ENCODE measurements at places on chromosomes 12 and 14.

- no peak for DNase-seq
These were observed 1330.7 kb upstream of the TMEM132C start for GRCh38 chr12:126936181-126936851.

DNA sequence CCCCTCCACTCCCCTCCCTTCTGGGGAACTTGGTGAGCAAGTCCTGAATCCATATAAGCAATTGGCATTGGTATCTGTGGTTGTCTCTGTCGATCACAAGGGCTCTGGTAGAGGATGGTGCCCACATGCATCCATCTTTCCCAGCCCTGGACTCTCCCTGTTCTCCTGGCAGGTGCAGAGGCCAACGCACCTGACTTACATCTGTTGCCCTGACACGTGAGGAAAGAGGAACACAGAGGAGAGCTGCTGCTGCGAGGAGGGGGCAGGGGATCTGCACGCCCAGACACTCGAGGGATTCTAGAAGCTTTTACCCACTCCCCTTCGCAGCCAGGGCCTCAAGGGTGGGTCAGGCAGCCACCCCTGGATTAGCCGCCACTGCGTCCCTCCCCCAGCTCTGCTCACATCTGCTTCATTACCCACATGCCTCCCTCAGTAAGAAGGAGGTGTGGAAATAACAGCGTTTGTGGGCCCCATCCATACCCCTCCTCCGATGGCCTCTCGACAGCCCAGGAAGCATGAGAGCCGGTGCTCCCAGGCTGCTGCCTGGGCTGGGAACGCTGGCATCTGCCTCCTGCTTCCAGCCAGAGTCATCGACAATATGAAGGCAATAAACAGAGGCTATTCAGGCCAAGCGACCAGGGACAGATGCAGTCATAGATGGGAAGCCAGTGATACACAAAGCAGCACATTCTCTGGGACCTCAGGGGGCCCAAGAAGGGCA is 56.5 kb downstream of the KDM2B start:
- no peak for DNase-seq

DNA sequence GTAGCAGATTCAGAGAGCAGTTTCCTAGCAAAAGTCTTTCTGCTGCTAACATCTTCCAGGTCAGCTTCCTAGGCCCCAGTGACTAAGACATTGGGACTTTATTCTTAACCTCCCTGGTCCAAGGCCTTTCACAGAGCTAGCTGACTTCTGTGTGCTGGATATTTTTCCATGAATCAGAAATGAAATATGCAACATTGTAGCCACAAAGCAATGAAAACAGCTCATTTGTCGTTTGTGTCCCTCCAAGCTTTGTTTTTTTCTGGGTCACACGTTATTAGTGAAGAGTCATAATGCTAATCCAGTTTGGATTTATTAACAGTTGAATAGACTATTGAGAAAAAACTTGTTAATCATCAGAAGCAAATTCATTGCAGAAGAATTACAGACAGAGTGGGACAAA is 82.4 kb downstream of the ARF6 start:
- DNase-seq: no peak

GRCh38 chr14:62988967-62989366 is 56.3 kb downstream of the KCNH5 start:
- DNase-seq: no peak

DNA sequence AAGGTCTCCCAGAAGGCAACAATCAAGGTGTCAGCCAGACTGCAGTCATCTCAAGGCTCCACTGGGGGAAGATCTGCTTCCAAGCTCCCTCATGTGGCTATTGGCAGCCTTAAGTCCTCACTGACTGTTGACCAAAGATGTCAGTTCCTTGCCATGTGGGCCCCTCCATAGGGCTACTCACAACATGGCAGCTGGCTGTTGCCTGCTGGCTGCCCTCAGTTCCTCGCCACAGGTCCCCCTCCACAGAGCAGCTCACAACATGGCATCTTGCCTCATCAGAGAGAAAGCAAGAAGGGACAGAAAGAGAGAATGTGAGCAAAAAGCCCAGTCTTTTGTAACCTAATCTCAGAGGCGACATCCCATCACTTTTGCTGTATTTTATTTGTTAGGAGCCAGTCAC is 34.4 kb upstream of the EGLN3 start:
- DNase-seq: no peak

GRCh38 chr14:65502676-65503124 is 90.2 kb downstream of the FUT8 start:
- DNase-seq: no peak

DNA sequence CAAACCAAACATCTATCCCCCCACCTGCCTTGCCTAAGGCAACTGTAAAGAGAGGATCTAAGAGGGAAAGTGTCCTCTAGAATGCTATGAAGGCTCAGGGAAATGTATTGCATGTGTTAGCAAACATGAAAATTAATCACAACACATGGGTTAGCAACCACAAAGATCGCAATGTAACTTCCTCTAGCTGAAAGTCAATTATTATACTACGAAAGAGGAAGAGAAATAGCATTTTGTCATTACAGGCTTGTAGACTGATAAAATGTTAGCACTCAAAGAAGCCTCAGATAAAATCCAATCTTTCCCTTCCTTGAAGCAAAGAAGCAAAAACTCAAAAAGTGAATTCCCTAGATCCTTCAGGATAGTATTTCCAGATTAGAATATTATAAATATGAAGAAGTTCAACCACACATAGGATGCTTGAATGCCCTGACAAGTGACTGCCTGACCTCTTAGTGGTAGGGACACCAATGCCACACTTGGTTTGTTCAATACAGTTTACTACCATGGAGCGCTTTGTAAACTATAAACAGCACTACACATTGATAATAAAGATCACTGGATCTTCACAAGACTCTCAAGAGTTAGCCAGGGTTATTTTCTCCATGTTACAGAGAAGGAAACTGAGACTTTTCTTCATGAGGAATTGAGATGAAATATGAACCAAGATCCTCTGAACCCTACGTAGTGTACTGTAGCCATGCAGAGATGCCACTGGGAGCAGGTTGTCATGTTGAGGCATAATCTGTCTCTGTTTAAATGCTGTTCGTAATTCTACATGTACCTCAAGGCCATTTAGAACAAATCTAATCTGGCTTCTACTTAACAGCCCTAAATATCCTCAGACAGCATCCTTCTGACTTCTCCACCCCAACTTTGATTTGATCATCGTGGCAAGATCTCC is 100.7 kb downstream of the ITPR2 start:
- DNase-seq: no peak

- no peak for DNase-seq
These were observed 453.7 kb downstream of the NAV3 start for GRCh38 chr12:78284417-78284816.

DNA sequence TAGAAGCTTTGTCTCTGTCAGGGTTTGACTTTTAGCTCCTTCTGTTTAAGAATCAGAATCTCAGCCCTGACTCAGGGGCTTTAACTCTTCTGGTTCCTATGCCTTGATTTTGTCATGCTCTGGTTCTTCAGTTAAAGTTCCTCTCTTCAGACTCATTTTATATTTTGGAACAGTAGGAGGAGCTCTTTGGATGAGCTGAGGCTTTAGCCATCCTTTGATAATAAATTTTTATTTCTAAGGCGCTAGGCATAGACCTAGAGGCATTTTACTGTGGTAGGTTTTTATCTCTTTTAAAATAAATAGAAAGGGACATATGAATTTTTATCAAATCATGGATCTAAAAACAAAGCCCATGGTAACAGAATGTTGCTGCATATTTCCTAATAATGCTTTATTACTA is 51.7 kb downstream of the ATP23 start:
- no peak for DNase-seq

DNA sequence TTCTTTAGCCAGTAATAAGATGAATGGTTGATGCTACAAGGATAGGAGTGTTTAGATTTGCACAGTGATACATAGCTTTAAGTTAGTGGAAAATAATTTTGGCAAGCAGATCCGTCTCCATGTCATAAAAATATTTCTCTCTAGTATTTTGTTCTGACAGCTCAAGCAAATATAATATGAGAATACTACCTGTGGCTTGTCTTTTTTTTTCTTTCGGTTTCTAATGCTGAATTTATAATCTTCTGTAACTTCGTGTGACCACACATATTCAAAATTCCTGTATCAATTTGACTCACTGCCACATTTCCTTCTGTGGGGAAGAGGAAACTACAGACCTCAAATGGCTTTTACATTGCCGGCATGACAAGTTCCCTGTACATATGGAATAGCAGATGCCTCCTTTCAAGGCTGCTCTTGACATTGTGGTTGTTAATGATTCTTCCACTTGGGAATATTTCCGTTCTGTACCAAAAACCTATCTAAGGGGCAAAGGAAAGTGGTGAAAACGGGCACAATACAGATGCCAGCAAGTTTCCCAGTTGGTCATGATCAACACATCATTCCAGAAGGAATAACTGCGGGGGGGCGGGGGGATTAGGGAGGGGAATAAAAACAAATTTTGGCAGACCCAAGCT is 103.6 kb upstream of the CCDC91 start:
- DNase-seq: no peak

GRCh38 chr14:68140076-68140741 is 320.6 kb downstream of the RAD51B start:
- no peak for DNase-seq

- DNase-seq: no peak
These were observed 58.1 kb upstream of the DHRS4 start for GRCh38 chr14:23895480-23895879.

DNA sequence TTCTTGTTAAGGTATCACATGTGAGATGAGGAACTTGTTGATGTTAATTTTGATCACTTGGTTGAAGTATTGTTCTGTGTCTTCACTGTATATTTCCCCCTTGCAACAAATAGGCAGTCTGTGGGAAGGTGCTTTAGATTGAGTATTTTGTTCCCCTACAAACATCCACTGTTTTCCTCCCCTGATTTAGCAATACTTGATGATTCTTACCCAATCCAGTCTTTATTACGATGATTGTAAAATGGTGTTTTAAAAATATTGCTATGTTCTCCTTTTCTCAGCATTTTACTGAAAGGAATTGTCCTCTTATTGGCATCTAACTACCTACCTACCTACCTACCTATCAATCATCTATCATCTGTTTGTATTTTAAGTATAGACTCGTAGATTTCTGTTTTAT is 66.3 kb downstream of the ETNK1 start:
- no peak for DNase-seq

- no peak for DNase-seq
These were observed 119.8 kb downstream of the TBX5 start for GRCh38 chr12:114286145-114286544.

- no peak for DNase-seq
These were observed 32.7 kb upstream of the RAB21 start for GRCh38 chr12:71721783-71722505.

DNA sequence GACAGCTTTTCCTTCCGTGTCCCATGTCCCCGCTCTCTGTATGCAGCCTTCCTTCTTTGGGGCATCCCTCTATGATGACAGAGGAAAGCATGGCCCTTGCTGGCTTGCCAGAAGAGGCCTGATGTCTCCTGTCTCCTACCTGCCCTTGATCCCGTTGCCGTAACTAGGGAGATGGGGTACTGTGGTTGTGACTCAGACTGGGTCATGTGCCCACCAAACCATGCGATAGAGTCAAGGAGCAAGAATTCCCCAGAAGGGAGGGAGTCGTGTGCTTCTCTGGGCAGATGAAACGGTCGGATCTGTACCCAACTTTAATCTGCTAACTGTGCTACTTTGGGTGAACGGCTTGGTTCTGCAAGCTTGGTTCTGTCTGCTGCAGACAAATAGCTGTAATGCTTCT is 99.1 kb upstream of the DYNC1H1 start:
- DNase-seq: no peak

DNA sequence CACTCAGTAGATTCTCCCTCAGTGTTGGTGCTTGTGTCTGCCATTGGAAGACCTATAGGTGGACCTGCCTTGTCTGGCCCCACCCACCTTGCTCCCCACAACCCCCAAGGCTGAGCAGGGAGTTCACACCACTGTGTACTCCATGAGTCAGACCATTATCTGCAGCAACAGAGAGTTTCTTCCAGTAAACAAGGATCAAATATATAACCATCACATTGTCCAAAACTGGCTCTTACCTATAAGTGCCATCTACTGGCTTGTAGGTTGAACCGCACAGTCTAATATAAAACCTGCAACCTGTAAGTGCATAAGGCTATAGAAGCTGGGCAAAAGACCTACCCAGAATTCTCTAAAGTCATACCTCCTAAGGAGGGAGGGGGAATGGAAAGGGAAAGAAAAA is 7.9 kb downstream of the TAS2R13 start:
- no peak for DNase-seq

DNA sequence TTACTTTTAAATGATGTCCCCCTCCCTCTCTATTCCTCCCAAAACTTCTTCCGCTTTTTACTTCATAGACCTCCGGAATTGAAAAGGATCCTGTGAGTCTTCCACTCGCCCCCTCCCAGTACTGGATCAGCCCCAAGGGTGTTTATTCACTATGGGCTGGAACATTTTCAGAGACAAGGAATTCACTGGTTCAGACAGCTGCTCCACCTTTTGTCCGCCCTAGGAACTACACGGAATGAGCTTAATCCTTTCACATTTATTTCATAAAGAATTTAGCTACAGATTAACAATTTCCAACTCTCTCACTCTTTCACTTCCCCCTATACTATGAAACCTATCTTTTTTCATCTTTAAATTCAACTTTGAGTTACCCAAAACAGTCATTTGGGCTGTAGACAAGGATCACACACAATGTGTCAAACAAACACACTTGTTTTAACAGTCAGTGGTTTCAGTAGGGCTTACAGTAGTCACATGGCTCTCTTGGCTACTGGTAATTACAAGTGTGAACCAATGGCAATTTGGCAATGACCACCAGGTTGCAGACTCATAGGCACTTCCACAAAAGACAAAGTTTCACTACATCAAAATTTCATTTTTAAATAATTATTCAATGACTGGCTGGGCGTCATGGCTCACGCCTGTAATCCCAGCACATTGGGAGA is 20.6 kb downstream of the CNIH1 start:
- no peak for DNase-seq

- no peak for DNase-seq
These were observed 96.2 kb upstream of the NAP1L1 start for GRCh38 chr12:76180401-76181277.

DNA sequence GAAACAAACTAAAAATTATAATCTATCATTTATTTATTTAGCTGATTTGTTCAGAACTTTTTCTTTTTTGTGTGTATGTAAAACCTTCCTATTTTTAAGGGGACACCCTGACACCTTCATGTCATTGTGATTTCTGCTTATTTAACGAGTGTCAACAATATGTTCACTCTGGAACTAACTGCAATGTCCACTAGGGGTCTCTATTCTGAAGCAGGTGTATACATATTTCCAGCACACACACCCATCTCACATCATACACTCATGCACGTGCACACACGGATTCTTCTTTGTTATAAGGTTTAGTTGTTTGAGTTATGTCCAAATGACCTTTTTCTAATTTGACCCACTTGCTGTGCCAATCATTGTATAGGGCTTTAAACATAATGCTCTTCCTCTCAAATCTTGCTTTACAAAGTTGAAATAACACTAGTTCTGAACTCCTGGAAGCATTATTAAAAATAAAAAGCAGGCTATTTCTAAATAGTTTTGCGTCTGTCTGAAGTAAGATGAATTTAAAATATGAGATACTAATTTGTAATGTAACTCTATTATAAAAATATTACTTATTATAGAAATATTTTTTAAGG is 15.5 kb downstream of the E2F7 start:
- no peak for DNase-seq

GRCh38 chr12:121921066-121921465 is 2.7 kb downstream of the CFAP251 start:
- no peak for DNase-seq

All from stimulated activated CD4-positive, alpha-beta T cell treated with anti-CD3 and anti-CD28 coated beads, TNF-alpha, amount 100 ng/mL, for 1 hour (primary cell).